ENCODE measurements at places on chromosomes 12 and 14.

DNA sequence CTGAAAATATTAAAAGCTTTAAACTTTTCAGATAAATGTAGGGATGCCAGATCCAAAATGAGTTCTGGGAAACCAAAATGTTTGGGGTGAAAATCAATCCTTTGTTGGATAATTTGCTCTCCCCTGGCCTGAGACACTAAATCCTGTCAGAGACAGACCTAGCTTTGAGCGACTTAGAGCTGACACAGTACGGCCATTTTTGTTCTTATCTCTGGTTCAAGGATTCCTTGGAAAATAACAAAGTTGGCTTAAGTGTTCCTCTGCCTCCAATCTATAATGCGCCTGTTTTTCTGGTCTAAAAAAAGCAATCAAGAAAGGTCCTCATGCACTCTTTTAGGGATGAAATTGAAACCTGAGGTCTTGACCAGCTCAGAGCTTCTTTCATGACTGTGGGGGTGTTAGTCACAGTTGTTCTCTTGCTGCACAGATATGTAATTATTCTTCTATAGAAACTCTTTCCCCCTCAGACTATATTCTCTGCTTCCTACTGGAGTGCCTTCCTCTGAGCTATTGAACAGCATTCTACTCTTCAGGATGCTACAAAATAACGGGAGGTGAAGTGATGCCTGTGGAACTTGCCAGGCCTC, 52.3 kb upstream of the EGLN3 start:
- DNase-seq: no peak

DNA sequence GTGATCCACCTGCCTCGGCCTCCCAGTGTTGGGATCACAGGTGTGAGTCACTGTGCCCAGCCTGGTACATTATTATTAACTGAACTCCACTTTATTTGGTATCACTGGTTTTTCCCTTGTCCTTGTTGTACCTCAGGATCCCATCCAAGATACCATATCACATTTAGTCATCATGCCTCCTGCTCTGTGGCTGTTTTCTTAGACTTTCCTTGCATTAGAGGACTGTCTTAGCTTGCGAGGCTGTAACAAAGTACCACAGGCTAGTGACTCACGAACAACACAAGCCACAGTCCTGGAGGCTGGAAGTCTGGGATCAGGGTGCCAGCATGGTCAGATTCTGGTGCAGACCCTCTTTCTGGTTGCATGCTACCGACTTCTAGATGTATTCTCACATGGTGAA, 12.2 kb downstream of the KLC1 start:
- DNase-seq: no peak

DNA sequence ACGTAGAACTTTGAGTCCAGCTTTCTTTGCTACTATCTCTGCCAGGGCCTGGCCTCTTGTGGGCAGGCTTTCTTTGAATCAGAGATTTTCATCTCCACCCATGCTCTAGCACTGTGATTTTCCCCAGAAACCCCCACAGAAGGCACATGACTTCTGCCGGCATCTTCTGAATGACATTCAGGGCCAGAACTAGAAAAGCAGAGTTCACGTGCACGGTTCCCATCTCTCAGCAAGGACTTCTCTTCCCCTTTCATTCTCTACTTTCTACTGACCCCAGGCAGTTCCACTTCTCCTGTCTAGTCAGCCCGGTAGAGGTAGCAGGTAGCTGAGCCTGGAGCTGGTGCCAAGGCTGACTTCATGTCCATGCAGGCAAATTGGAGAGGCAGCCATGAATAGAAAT, 26.9 kb downstream of the BATF start:
- no peak for DNase-seq

DNA sequence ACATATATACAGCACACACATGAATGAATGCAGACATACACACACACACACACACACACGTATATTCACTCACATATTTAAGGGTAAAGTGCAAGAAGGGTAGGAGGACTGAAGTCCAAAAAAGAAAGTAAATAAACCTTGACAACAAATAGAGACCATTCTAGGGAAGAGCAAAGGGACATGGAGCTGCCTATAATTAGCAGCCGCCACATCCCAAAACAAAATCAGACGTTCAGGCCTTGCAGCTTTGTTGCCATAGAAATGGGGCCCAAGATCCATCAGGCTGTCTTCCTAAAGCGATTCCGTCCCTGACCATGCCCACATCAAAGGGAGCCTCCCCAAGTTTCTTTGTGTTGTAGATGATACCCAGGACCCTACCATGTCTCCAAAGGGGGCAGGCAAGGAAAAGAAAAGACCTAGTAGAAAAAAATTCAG, 703.5 kb upstream of the TBX3 start:
- DNase-seq: peak; percentile 21

DNA sequence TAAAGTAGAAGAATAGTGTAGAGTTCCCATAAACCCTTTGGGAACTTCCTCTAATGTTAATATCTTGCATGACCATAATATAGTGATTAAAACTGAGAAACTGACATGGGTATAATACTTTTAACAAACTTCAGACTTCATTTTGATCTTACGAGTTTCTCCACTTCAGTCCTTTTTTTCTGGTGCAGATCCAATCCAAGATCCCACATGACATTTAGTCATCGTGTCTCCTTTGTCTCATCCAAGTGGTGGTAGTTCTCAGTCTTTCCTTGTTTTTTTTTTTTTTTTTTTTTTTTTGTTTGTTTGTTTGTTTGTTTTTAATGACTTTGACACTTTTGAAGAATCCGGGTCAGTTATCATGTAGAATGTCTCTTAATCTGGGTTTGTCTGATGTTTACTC, 179.2 kb downstream of the CACNA1C start:
- no peak for DNase-seq

DNA sequence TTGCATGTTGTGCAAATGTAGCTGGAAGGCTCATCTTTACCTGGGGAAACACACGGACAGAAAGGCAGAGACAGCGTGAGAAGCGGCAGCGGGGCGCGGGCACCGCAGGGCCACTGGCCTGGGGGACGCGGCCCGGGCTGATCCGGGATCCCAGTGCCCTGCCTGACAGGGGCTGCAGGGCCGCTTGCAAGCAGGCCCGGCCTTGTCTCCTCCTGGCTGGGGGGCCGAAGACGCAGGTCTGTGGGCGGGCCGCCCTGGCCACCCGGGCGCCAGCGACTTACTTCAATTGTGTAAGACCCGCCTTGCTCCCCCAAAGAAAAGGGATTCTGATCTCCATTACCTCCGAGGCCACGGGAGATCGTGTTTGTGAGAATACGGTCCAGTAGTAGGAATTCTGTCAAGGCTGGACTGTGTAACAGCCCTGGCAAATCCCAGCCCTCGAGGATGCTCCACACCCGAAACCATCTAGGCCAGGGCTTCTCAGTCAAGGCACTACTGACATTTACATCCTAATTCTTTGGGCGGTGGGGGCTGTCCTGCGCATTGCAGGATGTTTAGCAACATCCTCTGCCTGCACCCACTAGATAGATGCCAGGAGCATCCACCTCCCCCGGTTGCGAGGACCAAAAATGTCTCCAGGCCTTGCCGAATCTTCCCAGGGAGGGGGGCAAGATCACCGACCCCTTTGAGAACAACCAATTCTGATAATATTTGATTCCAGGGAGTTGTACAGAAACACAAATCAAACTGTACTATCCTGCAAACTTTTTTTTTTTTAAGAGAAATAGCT, 95.6 kb downstream of the BCL11B start:
- no peak for DNase-seq

DNA sequence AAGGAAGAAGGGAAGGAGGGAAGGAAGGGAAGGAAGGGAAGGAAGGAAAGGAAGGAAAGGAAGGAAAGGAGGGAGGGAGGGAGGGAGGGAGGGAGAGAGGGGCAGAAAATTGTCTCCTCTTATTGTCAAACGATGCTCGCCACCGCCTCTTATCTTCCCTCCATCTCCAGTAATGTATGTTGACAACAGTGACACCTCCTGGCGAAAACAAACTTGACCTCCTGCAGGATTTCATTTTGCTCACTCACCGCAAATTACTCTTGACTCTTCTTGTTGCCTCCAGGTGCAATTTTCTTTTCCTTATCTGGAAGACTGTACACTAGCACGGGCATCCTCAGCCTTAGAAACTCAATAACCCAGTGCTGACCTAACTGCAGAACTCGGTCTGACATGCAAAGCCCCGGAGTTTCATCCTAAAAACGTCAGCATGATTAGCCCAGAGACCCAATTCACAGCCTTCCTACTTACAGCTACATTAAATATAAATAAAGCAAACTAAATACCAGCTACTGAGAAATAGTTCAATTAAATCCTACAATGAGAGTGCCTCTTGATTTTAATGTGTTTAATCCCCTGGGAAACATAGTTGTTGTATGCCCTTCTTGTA, 512.4 kb upstream of the TMPO start:
- DNase-seq: peak; percentile 50

GRCh38 chr12:116125956-116126566, 151.4 kb downstream of the MED13L start:
- no peak for DNase-seq

- peak; percentile 86 for DNase-seq
These were observed 2.6 kb upstream of the KLRK1 start for GRCh38 chr12:10392394-10392930.

GRCh38 chr14:60720962-60721325, 3.2 kb downstream of the SIX4 start:
- peak; percentile 3 for DNase-seq

- no peak for DNase-seq
These were observed 11.4 kb upstream of the KRT74 start for GRCh38 chr12:52585066-52585465.

DNA sequence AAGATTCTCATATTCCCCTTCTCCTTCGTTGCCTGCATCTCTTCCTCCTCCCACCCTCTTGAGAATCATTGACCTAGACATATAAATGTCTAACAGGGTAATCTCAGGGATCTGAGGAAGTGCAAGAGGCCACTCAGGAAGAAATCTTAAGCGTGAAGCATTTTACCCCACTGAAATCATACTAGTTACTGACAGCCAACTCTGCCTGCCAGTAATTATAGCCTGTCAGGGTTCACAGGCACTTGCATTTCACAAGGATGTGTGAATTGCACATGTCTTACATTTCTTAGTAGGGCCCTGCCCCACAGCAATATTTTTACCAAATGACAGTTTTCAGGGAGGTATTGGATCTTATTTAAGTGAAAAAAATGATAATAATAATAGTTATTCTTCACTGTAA, 127.2 kb downstream of the SLC15A5 start:
- DNase-seq: no peak

DNA sequence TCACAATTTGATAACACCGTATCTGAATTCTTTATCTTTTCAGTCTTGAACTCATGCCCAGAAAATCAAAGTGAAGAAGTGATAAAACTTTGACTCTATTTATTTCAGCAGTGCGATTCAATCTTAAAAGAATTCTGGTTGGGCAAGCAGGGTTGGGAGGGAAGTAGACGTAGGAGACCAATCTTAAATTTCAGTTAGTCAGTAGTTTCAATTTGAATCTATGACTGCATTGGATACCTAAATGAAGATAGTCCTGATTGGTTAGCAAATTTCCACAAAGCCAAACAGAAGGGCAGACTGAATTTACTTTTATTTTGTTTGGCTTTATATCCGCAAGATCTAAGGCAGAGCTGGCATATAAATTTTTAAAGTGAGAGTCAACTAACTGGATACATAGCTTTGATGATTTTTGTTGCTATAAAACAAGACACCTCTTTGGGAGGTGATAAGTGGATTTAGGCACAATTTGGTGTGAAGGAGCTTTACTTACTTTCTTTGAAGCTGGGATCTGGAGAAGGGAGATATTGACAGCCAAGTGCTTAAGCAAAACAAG, 2.6 kb downstream of the ACSS3 start:
- DNase-seq: peak; percentile 60

DNA sequence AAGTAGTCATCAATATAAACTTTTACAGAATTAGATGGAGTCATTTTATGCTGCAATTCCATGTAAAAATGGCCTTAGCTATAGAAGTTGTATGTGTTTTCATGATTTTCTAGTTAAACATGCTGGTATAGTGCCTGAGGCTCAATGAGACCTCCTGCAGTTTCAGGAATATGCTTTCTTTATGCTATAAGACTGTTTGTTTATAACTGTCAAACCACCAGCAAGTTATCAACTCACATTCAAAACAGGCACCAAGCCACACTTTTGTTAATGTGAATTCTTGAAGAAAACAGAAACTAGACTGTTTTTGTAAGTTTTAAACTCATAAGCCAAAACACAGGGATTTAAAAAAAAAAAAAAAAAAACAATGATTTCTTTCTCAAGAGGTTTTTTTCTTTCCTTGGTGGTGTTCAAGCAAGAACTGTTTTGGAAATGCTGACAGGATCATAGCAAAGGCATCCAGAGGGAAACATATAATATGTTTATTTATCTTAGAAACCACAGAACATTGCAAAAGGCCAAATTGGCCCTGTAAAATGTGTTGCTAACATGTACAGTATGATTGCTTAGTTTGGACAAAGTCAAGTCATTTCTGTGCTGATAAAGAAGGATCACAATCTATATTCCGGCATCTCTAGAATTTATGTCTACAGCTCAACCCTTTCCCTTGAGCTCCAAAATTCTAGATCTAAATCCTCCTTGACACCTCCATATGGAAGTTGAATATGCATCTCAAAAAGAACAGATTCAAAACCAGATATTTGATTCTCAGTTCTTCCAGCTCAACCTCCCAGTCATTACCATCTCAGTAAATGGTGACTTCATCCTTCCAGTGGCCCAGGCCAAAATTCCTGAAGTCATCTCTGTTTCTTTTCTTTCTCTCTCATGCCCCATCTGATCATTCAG, 29.0 kb upstream of the LUM start:
- DNase-seq: peak; percentile 98

DNA sequence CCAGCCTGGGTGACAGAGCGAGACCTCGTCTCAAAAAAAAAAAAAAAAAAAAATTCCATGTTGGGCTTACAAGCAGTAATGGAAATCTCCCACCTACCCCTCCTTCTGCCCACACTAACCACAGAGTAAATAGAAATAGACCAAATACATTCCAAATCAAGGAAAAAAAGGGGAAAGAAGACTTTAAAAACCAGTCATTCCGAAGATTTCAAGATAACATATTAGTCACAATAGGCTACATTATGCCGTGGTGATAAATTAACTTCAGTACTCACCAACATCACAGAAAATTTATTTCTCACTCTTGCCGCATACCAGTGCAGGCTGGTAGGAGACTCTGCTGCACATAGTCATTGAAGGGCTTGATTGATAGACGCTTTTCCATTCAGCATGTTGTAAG, 15.5 kb upstream of the ETV6 start:
- no peak for DNase-seq

DNA sequence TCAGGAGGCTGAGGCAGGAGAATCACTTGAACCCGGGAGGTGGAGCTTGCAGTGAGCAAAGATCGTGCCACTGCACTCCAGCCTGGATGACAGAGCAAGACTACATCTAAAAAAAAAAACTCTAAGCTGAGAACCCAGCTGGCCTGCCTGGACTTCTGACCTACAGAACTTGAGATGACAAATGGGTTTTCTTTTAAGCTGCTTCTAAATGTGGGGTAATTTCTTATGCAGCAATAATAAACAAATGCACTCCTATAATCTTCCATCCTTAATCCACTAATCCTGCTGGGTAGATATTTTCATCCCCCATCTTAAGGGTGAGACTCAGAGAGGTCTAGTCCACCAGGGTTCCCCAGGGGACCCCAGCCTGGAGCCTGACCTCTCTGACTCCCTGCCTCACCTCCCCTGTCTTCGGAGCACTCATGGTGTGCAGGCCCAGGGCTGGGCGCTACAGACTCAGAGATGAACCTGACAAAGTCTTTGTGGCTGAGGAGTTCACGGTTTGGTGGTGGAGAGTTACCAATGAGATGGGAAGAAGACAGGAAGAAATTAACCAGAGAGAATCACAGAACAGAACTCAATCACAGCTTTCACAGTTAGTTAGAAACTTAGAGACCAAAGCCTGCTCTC, 39.7 kb upstream of the BDKRB2 start:
- no peak for DNase-seq

All from lung (tissue), 17 donors.